ENCODE measurements at places on chromosomes 6 and 20.

GRCh38 chr6:169520104-169520503 lies 181.7 kb downstream of the WDR27 start:
- H3K4me3 ChIP-seq = no peak overlapping the region
- H3K36me3 ChIP-seq = peaks cover 16% of the 10 kb centered on the region
- H3K27me3 ChIP-seq = no peaks in the 10 kb centered on the region
- no peaks in the 10 kb centered on the region for H3K4me1 ChIP-seq
- no peak for DNase-seq

GRCh38 chr20:35287509-35288324 lies 3.1 kb upstream of the EIF6 start:
- no peak overlapping the region for H3K4me3 ChIP-seq
- no peaks in the 10 kb centered on the region for H3K36me3 ChIP-seq
- no peaks in the 10 kb centered on the region for H3K27me3 ChIP-seq
- no peak for DNase-seq
- peaks cover 23% of the 10 kb centered on the region for H3K4me1 ChIP-seq

DNA sequence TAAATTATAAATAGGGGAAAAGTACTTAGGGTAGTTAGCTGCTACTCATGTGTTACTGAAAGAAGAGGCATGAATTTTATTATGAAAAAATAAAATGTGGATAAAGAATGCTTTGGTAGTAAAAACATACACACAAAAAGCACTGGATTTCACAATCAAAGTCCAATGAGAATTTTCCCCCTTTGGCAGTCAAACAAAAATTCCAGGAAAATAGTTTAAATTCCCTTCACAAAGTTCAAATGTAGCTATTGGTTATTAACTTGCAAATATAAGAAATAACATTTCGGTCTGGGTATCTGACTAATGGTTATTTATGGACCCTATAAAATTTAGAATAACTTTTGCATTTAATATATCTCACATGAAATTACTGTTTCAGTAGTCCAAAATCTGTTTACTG lies 210.4 kb downstream of the FOXC1 start:
- H3K27me3 ChIP-seq = no peaks in the 10 kb centered on the region
- DNase-seq = no peak
- no peak overlapping the region for H3K4me3 ChIP-seq
- H3K27ac ChIP-seq = peak overlapping the region; percentile 59
- peaks cover 3% of the 10 kb centered on the region for H3K36me3 ChIP-seq

GRCh38 chr6:127191716-127192115 lies 73.2 kb downstream of the RSPO3 start:
- no peaks in the 10 kb centered on the region for H3K36me3 ChIP-seq
- no peak overlapping the region for H3K27ac ChIP-seq
- H3K27me3 ChIP-seq = no peaks in the 10 kb centered on the region
- DNase-seq = no peak
- no peak overlapping the region for H3K4me3 ChIP-seq

DNA sequence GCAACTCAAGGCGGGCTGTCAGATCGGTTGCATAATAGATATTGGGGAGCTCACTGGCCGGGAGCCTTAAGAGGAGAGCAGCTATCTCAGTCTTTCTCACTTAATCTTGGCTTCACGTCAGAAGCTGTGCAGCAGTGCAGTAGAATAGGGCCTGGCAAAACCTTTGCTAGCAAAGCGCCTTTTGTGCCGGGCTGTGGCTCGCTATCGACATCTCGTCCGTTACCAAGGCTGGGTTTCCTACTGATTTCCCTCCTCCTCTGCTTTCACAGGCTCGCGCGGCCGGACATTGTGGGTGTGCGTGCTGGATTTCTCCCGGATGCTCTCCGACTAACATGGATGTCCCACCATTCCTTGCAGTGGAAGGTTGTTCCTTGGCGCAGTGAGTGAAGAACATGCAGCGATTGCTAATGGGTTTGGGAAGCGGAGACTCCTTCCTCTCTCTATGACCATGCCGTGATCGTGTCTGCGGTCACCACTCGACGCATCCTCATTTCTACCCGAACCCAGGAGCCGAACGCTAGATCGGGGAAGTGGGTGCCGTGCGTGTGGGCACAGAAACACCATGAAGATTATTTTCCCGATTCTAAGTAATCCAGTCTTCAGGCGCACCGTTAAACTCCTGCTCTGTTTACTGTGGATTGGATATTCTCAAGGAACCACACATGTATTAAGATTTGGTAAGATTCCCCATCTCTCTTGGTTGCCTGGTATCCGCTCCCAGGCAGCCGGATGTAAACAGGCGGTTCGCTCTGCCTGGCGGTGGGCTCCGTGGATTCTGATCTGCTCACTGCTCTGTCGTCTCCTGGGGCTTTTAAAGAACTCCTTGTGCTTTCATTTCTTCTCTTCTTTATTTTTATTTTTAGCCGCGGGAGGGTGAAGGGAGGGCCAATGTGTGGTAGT lies 5.5 kb downstream of the GRIK2 start:
- H3K4me3 ChIP-seq = peak overlapping the region; percentile 38
- H3K36me3 ChIP-seq = no peaks in the 10 kb centered on the region
- DNase-seq = no peak
- H3K27ac ChIP-seq = no peak overlapping the region
- H3K27me3 ChIP-seq = peaks cover 88% of the 10 kb centered on the region

DNA sequence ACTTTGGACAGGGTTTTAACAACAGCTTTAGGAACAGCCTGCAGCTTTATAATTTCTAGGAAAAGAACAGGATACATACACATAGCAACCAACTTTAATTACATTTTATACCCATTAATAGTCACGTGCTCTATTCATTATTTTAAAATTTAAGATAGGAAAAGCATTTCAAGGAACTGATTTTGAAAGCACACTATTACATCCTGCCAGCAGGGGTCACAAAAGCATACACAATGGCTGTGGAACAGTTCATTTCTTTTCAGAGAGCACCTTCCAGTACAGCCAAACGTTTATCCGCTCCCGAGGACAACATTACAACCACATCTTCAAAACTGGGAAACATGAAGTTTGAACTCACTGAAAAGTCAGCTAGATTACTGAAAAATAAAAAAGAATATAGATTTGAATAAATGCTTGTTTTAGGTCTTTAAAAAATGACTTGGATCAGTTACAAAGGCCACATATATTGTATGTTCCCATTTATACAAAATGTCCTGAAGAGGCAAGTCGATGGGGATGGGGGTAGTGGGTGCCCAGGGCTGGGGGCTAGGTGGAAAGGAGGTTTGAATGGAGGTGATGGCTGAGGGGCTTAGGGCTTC lies 104.6 kb upstream of the EXOC2 start:
- H3K36me3 ChIP-seq = no peaks in the 10 kb centered on the region
- peak; percentile 58 for DNase-seq
- peaks cover 87% of the 10 kb centered on the region for H3K27me3 ChIP-seq
- no peak overlapping the region for H3K4me3 ChIP-seq
- H3K4me1 ChIP-seq = no peaks in the 10 kb centered on the region
- no peak overlapping the region for H3K27ac ChIP-seq

DNA sequence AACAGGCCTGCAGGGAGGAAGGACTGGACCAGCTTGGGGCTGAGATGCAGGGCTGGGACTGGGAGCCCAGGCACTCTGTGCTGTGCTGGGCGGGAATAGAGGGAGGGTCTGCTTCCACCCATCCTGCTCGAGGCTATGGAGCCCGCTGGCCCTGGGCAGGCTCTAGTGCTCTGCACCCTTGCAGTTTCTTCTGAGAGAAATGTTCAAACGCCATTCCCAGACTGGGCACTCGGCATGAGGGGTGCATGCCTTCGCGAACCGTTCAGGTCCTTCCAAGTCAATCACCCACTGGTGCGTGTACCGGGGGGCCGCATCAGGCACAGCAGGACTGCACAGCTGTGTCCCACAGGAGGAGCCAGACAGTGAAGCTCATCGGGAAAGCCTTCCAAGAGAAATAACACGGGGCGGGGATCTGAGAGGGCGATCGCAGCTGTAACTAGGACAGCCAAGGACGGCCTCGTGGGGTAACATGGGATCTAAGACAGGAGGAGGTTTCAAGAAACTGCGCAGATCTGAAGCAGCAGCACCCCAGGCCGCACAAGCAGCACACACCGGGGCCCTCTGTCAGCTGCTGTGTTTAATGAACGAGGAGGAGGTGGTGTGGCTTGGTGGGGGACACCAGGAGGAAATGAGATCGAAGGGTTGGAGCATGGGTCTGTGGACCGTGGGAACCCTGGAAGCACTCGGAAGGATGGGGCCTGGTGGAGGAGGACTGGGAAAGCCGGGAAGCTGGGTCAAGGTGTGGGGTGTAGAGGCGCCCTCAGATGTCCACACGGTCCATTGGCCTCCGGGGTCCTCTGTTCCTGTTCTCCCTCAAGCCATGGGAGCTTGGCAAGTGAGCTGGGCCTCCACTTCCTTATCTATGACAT lies 26.1 kb upstream of the PYGB start:
- no peaks in the 10 kb centered on the region for H3K4me1 ChIP-seq
- no peak for DNase-seq
- no peak overlapping the region for H3K4me3 ChIP-seq
- H3K36me3 ChIP-seq = peaks cover 2% of the 10 kb centered on the region
- H3K27me3 ChIP-seq = no peaks in the 10 kb centered on the region
